ENCODE measurements at places on chromosomes 12 and 14. TPM values are rescaled to one million over a fixed set of nuclear protein-coding genes. Genes with fewer than 3 reads are reported as not detected.

- no peaks in the 10 kb centered on the region for H3K27me3 ChIP-seq
- H3K27ac ChIP-seq = no peak overlapping the region
- H3K4me1 ChIP-seq = peaks cover 5% of the 10 kb centered on the region
- DNase-seq = no peak
Measured at GRCh38 chr14:58660407-58660806, 22.6 kb downstream of the DACT1 start.

DNA sequence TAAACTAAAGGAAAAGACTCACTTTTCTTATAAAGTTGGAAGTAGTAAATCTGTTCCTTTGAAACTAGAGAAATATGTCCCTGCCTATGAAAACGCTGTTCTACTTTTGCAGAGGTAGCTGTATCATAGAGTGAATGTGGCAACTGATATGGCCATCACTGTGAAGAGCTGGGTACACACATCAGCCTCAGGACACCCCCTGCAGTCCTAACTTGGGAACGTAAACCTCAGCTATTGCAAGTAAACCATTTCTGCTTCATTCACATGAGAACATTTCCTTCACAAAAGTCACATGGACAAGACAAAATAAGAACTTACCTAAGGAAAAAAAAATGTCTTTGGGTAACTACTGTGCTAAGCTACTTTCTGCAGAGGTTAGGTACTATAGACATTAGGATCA, 233.3 kb upstream of the PPFIA2 start:
- DNase-seq = no peak
- H3K27me3 ChIP-seq = no peaks in the 10 kb centered on the region
- H3K4me3 ChIP-seq = no peak overlapping the region
- no peaks in the 10 kb centered on the region for H3K36me3 ChIP-seq

STYX gene
- total RNA-seq = 16.6 TPM

DNA sequence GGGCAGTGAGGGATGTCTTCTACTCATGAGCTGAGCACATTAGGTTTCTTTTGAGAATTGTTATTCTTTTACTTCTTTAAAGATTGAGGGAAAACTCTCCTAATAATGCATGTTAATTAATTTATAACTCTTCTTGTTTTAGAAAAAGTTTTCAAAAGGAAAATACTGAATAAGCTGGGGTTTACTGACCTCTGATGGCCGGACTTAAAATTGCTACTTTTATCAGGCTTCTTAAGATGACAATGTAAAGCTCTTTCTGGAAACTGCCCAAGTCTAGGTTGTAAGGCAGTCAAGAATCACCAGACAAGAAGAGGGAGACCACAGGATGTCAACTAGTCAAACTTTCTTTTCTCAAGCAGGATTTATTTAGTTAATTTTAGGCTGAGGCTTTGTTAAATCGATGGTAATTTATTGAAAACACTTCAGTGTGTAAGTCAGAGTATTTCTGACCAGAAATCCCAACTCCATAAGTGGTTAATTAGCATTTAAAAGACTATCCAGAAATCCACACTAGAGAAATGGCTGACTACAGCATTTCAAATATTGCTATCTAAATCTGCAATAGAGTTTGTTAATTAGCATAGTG, 82.1 kb downstream of the AVPR1A start:
- H3K4me3 ChIP-seq = no peak overlapping the region
- H3K27ac ChIP-seq = no peak overlapping the region

TEX52 gene
- not detected for total RNA-seq

- peaks cover 5% of the 10 kb centered on the region for H3K4me1 ChIP-seq
- no peak for DNase-seq
- no peak overlapping the region for H3K4me3 ChIP-seq
- no peaks in the 10 kb centered on the region for H3K27me3 ChIP-seq
Measured at GRCh38 chr14:25110106-25110505, 60.2 kb upstream of the STXBP6 start.

MARS1 gene
- 55.7 TPM for total RNA-seq

GRCh38 chr12:90058704-90059103, 350.1 kb upstream of the ATP2B1 start:
- H3K4me3 ChIP-seq = no peak overlapping the region
- H3K27me3 ChIP-seq = no peaks in the 10 kb centered on the region
- H3K27ac ChIP-seq = no peak overlapping the region
- no peak for DNase-seq
- no peaks in the 10 kb centered on the region for H3K4me1 ChIP-seq
- H3K36me3 ChIP-seq = no peaks in the 10 kb centered on the region

- DNase-seq = no peak
- H3K36me3 ChIP-seq = no peaks in the 10 kb centered on the region
- H3K4me1 ChIP-seq = no peaks in the 10 kb centered on the region
- H3K4me3 ChIP-seq = no peak overlapping the region
Measured at GRCh38 chr12:9960590-9960989, 10.6 kb upstream of the CLEC12A start.

GRCh38 chr12:25529738-25530137, 23.3 kb downstream of the LMNTD1 start:
- H3K4me1 ChIP-seq = no peaks in the 10 kb centered on the region
- DNase-seq = no peak
- no peaks in the 10 kb centered on the region for H3K36me3 ChIP-seq
- H3K27ac ChIP-seq = no peak overlapping the region

- H3K27ac ChIP-seq = no peak overlapping the region
- no peaks in the 10 kb centered on the region for H3K36me3 ChIP-seq
- H3K4me3 ChIP-seq = no peak overlapping the region
- no peaks in the 10 kb centered on the region for H3K27me3 ChIP-seq
- H3K4me1 ChIP-seq = no peaks in the 10 kb centered on the region
Measured at GRCh38 chr12:2083561-2083960, 30.8 kb downstream of the CACNA1C start.

DNA sequence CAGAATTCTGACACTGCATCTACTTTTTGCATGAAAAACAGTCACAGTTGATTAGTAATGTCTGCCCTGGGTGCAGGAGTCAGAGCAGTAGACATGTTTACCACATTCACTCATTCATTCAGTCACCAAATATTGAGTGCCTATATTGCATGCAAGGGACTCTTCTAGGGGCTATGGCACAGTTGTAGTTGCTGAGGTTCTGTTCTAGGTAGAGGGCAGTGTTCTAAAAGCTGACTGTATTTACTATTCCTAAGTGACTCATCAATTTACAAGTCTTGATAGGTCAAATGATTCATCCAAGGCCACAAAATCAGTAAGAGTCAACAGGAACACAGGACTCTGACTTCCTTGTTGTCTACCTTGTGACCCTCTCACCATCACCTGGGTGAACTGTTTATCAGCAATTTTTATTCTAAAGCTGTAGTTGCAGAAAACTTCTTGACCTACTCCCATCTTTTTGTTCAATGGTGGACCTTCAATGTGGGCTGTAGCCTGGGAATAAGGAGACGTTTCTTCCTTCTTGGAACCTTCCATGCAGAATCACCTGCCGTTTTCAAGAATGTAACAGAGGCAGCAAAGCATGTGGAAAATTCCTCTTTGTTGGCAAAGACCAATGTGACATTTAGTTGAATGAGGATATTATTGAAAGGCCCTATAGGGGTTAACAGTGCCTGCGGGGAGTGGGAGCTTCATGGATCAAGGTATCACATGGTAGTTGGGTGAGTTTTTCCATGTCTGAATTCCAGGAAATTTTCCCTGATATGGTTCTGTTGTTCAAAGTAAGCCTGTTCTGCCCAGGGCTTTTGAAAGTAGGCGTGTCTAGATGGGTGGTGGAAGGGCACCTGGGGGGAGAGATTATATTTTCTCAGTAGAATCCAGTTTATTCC, 223.2 kb downstream of the KTN1 start:
- peaks cover 28% of the 10 kb centered on the region for H3K4me1 ChIP-seq
- no peaks in the 10 kb centered on the region for H3K27me3 ChIP-seq
- no peak overlapping the region for H3K4me3 ChIP-seq
- no peak for DNase-seq

GRCh38 chr14:44982594-44982993, 20.6 kb downstream of the TOGARAM1 start:
- no peak overlapping the region for H3K4me3 ChIP-seq
- H3K27ac ChIP-seq = no peak overlapping the region

FOXN4 gene
- total RNA-seq = not detected

CD9 gene
- total RNA-seq = 528 TPM

DNA sequence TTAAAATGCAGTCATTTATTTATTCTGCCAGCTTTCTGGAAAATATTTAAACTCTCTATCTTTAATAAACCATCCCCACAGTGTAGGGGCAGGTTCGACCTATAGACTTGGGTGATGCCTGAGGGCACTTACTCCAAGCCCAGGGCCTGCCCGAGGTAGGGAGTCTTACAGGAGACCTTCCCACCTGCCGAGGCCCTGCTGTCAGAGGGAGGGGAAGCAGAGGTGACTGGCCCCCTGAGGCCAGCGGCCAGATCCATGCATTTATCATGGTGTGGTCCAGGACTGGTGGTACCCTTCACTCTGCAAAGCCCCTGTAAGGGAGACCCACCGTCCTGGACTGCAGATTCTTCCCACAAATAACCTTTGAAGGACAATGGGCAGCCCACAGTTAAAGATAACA, 7.6 kb downstream of the EML1 start:
- no peaks in the 10 kb centered on the region for H3K36me3 ChIP-seq
- peaks cover 7% of the 10 kb centered on the region for H3K4me1 ChIP-seq
- no peak overlapping the region for H3K4me3 ChIP-seq
- DNase-seq = no peak
- H3K27me3 ChIP-seq = peaks cover 3% of the 10 kb centered on the region

- H3K36me3 ChIP-seq = no peaks in the 10 kb centered on the region
- no peak overlapping the region for H3K4me3 ChIP-seq
- no peak overlapping the region for H3K27ac ChIP-seq
- peaks cover 7% of the 10 kb centered on the region for H3K4me1 ChIP-seq
Measured at GRCh38 chr12:1644534-1645438, 15.8 kb downstream of the WNT5B start.

GRCh38 chr12:123512838-123513665, 20.5 kb downstream of the RILPL1 start:
- peaks cover 4% of the 10 kb centered on the region for H3K4me1 ChIP-seq
- no peak overlapping the region for H3K27ac ChIP-seq
- DNase-seq = no peak
- H3K36me3 ChIP-seq = peaks cover 45% of the 10 kb centered on the region
- H3K4me3 ChIP-seq = no peak overlapping the region

DNA sequence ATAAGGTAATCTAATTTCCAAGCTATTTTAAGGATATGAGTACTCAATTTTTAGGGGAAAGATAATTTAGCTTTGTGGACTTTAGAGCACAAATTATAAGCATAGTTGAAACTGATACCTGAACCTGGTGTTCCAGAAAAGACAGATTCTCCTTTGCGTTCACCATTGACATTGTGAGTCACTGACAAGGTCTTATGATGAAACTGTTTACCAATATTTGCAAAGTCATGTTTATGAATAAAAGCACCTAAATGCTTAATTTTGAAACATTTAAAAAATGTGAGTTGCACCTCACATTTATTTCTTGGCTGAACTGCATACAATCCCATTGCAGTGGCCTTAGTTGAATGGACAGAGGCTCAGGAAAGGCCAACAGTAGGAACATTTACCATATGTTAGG, 3.9 kb downstream of the BCAT1 start:
- no peak overlapping the region for H3K4me3 ChIP-seq
- H3K4me1 ChIP-seq = peaks cover 14% of the 10 kb centered on the region
- no peak for DNase-seq
- no peak overlapping the region for H3K27ac ChIP-seq
- no peaks in the 10 kb centered on the region for H3K36me3 ChIP-seq

KRT8 gene
- total RNA-seq = 58.1 TPM

HSPA2 gene
- 94.1 TPM for total RNA-seq

GRCh38 chr12:86292480-86292879, 36.3 kb upstream of the MGAT4C start:
- no peak overlapping the region for H3K4me3 ChIP-seq
- no peak overlapping the region for H3K27ac ChIP-seq
- no peak for DNase-seq
- no peaks in the 10 kb centered on the region for H3K4me1 ChIP-seq

CCNB1IP1 gene
- 50.3 TPM for total RNA-seq

- H3K27me3 ChIP-seq = no peaks in the 10 kb centered on the region
- peak overlapping the region; percentile 58 for H3K27ac ChIP-seq
- H3K4me1 ChIP-seq = peaks cover 40% of the 10 kb centered on the region
- DNase-seq = no peak
- H3K4me3 ChIP-seq = no peak overlapping the region
Measured at GRCh38 chr14:81330619-81331122, 69.5 kb downstream of the STON2 start.

DNA sequence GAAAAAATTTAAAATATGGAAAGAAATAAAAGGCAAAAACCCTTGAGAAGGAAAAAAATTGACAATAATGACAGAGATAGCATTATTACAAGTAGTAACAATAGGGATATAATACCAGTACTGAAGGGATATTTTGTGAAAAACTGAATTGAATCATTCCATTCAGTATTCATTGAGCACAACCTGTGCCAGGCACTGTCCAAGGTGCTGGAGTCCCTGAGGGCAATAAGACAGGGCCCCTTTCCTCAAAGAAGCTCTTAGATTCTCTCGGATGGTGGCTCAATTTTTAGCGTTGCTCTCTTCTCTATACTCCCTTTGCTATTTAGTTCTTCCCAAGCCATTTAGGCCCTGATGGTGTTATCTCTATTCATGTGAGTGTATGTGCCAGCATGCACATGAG, 34.3 kb upstream of the GAS2L3 start:
- DNase-seq = no peak
- no peak overlapping the region for H3K4me3 ChIP-seq
- no peak overlapping the region for H3K27ac ChIP-seq

DNA sequence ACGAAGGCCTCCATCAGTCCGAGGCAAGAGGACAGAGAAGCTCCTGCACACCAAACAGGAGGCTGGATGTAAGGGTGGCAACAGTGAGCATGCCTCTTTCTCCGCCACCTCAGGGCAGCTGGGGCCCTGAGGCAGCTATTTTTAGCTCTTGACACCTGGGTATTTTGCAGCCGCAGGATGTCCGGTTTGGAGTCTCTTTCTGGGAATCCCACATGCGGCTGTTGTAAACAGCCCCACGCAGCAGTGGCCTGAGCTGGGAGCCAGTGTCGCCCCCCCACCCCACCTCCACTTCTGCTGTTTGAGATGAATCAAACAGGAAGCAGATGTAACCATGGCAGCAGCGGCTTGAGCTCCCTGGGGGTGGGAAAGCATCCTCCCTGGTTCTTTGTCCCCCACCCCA, 11.7 kb downstream of the HDAC7 start:
- no peaks in the 10 kb centered on the region for H3K27me3 ChIP-seq
- peaks cover 99% of the 10 kb centered on the region for H3K4me1 ChIP-seq
- peak overlapping the region; percentile 61 for H3K27ac ChIP-seq
- H3K36me3 ChIP-seq = peaks cover 10% of the 10 kb centered on the region
- DNase-seq = no peak

NINJ2 gene
- total RNA-seq = 9.5 TPM

HOXC5 gene
- not detected for total RNA-seq

- peak within 1 kb of the TSS; percentile 59 for H3K4me3 ChIP-seq
- H3K36me3 ChIP-seq = peaks cover 9% of the 10 kb centered on the region
- DNase-seq = peak; percentile 92
- peaks cover 17% of the 10 kb centered on the region for H3K4me1 ChIP-seq
- peak within 1 kb of the TSS; percentile 57 for H3K27ac ChIP-seq
- H3K27me3 ChIP-seq = no peaks in the 10 kb centered on the region
Measured at GRCh38 chr14:22829661-22830442, at the start of gene MRPL52. MRPL52 (plus strand) TSS chr14:22829887; CDS start chr14:22829913, 26 bp downstream.

TRIM9 gene
- total RNA-seq = 0.45 TPM
